ENCODE measurements at places on chromosomes 5 and 9. TPM values are rescaled to one million over a fixed set of nuclear protein-coding genes. Genes with fewer than 3 reads are reported as not detected.

DNA sequence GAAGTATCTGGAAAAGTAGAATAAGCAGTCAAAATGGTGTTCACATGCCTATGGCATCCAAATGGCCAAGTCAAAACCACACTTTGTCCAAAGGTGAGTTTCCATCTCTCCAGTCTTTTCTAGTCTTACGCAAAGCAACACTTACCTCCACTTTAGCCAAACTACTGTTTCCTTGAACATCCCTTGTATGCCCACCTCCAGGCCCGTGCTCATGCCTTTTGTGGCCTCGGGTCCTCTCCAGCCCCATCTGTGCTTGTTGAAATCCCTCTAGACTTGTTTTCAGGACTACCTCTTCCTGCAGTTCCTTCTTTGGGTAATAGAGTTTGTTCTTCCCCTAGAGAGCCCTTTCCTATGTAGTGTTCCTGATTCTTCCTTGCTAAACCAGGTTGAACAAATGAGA lies 61.0 kb downstream of the ANGPTL2 start:
- no peak for DNase-seq

DNA sequence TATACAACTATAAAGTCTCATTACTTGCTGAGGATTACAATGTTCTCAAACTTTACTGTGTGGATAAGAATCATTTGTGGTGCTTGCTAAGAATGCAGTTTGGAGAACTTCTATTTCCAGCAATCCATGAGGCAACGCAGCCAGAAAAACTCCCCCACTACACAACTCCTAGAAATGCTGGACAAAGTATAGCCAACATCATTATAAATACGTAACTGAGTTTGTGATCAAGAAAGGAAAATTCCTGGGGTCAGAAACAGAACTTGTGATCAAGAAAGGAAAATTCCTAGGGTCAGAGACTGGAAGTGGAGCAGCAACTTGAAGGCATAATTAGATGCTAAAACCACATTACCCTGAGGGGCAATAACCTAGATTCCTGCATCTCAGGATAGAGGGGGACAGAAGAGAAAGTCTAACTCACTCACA lies 81.1 kb downstream of the MAT2B start:
- DNase-seq, result peak; percentile 61

DNA sequence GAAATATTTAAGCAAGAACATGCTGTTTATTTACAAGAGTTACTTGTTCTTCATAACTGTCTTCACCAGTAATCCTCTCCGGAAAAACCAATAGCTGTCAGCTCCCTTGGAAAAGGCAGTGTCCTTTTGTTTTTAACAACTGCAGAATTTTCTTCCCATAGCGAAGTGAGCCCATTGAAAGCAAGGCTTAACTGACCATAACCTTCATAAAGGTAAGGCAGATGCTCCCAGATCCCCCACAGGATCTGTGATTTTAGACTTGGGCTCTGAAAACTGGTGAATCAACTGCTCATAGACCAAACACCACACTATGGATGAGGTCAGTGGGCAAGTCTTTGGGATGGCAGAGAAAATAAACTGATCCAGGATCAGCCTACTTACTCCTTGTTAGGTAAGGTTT lies 155.0 kb downstream of the GLIS3 start:
- DNase-seq, result no peak

- DNase-seq, result no peak
Observed at GRCh38 chr9:84045481-84046097, 65.0 kb downstream of the RMI1 start.

DNA sequence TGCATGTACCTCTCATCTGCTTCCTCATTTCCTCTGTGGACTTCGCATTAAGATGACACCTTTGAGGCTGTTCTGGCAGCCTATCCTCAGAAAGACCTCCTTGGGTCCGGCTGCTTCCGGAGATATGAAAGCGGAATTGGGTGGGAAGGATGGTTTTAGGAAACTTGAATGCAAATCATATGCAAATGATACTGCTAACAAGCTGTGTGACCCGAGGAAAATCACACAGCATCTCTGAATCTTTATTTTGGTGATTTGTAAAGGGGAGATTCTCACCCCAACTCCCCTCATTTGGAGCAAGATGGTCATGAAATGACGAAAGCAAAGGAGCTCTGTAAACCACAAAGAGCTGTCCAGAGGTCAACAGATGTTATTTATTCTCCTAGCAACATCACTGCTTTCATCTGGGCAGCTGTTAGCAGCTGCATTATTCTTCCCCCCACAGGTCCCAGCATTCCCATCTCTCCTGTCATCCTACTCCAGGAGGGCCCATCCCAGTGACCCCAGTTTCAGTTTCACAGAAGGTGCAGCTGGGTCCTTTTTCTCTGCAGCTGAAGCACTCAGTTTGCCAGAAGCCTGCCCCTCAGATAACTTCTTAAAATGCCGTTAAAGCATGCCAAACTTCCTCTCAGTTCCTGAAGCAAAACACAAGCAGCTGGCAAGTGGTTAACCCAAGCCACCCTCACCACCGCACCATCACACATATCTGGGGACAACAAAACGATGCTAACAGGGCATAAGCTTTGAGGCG lies 269.5 kb downstream of the SEC61B start:
- DNase-seq, result peak; percentile 82

DNA sequence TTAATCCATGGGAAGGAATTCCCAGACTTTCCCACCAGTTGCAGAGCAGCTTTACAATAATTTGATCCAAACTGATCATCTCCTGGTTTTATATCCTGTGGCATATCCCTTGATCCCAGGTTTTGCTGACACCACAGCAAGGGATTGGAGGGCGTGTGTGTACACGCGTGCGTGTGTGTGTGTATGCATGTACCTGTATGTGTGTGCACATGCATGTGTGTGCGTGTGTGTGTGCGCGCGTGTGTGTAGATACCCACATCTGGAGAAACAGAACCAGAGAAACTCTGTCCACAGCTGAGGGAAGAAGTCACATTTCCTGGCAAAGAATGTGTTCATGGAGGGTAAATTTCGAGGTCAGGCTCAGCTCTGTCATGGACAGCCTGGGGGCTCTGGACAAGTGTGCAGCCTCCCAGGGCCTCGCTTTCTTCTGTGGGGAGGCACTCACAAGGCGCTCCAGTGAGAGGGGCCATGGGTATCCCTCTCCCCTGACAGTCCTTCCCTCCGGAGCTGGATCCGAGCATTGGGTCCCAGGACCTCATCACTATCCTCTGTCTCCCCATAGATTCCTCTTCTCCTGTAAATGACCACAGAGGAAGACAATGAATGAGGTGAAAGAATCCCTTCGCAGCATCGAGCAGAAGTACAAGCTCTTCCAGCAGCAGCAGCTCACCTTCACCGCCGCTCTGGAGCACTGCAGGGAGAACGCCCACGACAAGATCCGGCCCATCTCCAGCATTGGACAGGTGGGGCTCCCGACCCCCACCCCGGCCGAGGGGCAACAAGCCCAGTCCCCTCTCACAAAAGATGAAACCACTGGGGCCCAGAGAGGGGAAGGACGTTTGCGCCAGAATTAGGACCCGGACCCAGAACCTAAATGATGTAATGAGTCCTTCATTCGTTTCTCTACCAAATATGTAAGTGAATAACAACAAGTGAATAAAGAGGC lies 4.9 kb downstream of the SPACA9 start:
- DNase-seq, result no peak

DNA sequence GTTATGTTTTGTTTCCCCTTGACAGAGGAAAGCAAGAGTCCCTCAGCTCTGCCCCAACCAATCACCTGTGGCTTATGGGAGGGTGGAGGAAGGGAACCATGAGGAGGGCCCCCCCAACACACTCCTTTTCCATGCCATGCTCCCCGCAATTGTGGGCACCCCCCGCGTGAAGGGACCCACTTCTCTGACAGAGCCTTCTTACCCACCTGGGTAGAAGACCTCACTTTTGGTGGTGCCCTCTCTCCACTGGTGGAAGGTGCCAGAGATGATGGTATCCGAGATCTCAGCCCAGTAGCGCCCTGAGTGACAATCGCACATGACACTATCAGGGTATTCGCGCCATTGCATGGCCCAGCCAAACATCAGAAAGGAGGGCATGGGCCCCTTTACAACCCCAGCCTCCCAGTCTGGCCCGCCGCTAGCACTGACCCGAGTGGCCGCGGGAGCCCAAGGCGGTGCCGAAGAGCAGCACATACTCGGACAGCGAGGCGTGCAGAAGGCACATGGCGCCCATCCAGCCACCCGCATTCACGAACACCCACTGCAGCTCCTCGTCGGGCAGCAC lies 714 bp downstream of the SIGMAR1 start:
- DNase-seq, result no peak

GRCh38 chr5:10719965-10720364 lies 41.1 kb downstream of the DAP start:
- DNase-seq, result peak; percentile 96

DNA sequence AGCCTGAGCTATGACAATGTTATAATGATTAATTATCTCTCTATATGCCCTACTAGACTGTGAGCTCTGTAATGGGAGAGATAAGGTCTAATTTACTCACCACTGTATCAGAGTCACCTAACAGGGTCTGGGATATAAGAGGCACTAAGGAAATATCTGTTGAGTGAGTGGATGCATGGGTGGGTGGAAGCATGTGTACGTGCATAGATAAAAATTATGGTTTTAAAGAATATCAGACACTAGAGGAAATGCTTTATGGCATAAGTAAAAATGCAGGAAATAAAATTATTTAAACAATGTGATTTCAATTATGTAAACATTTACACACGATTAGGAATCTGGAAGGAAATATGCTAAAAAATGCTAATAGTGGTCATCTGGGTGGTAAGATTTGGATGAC lies 137.8 kb downstream of the SPOCK1 start:
- no peak for DNase-seq

DNA sequence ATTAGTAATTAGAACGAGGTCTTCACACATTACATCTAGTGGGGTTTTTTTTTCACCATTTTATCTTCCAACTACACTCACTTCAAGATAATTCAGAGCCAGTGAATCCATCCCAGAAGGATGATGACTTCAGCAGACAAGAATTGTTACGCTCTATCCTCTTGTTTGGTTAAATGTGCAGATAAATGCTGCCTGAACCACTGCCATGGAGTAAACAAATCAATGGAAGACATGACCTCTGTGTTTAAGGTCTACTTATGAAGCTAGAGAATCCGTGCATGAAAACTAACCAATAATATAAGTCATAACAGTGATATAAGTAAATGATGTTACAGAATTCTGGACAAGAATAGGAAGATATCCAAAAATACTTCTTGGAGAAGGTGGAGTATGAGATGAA lies 602.6 kb downstream of the TLR4 start:
- DNase-seq, result no peak

Gene WDR31
- total RNA-seq, result 0.39 TPM

Gene LSM11
- 2.3 TPM for total RNA-seq

Gene ITGA2
- 28.4 TPM for total RNA-seq

Gene CDC25C
- 24.4 TPM for total RNA-seq

Gene SCGB3A2
- total RNA-seq, result not detected

Gene UGCG
- 27.8 TPM for total RNA-seq

Data from RPMI7951 (cell line).